ENCODE measurements at places on chromosomes 1 and 21.

DNA sequence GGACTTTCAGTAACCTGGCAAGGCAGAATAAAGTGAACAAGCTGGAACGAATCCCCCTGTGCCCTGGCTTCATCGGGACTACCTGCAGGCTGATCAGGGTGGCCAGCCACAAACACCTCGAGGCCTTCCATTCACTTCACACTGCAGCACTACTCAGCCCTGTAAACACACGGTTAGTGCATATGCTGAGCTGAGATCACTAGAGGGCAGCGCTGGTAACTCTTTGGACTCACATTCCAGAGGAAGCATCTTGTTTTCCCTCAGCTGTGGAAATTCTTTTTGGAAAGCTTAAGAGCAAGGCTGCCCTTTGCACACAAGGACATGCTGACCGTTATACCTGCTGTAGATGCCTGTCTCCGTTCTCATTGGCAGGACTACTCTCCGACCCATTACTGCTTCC, 32.1 kb downstream of the PCSK9 start:
- no peak for DNase-seq

DNA sequence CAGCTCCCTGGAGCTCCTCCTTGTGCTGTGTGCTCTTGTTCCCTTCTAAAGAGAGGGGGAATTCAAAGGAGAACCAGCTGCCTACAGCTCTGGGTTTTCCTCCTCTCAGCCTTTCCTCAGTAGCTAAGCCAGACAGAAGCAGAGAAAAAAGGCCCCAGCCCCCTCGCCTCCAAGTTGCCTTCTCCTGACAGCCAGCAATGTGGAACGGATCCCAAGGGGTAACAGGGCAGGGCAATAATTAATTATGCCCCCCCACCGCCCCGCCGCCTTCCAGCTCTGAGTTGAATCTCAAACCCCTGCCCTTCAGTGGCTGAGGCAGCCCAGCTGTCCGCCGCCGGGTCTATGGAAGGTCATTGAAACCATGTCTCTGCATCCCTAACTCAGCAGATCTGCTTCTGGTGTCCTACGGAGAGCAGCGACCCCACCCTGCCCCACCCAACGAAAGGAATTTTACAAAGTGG, 69.0 kb upstream of the GOLT1A start:
- DNase-seq = no peak

DNA sequence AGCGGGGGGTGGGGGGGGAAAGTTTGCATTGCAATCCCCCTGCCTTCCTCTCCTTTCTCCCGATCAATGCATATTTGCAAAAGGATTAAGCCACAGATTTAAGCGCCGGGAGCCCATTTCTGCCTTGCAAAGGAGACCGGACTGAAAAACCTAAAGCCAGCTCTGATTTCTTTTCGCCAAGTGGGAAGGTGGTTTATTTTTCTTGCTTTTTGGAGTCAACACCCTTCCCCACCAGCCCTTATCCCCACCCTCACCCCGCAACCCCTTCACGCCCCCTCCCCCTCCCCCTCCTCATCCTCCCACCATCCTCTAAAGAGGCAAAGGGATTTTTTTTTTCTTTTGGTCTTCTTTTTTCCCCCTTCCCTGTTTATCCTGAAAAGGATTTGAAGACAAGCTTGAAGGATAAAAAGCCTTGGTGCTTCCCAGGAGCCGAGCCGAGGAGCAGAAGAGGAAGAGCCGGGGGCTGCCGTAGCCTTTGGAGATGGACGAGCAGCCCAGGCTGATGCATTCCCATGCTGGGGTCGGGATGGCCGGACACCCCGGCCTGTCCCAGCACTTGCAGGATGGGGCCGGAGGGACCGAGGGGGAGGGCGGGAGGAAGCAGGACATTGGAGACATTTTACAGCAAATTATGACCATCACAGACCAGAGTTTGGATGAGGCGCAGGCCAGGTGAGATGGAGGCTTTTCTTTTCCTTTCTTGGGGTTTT, 513 bp downstream of the PBX1 start:
- no peak for DNase-seq

GRCh38 chr1:171909711-171910110, 68.4 kb downstream of the DNM3 start:
- no peak for DNase-seq

- no peak for DNase-seq
Measured at GRCh38 chr21:21675601-21676000, 677.4 kb downstream of the NCAM2 start.

- no peak for DNase-seq
Measured at GRCh38 chr1:219847215-219847855, 81.0 kb downstream of the SLC30A10 start.

- no peak for DNase-seq
Measured at GRCh38 chr1:155909894-155910293, 1.3 kb downstream of the RIT1 start.

GRCh38 chr1:145908653-145909052, 1.2 kb downstream of the ITGA10 start:
- DNase-seq = no peak

- DNase-seq = no peak
Measured at GRCh38 chr1:32151319-32151787, 28.1 kb upstream of the TXLNA start.

DNA sequence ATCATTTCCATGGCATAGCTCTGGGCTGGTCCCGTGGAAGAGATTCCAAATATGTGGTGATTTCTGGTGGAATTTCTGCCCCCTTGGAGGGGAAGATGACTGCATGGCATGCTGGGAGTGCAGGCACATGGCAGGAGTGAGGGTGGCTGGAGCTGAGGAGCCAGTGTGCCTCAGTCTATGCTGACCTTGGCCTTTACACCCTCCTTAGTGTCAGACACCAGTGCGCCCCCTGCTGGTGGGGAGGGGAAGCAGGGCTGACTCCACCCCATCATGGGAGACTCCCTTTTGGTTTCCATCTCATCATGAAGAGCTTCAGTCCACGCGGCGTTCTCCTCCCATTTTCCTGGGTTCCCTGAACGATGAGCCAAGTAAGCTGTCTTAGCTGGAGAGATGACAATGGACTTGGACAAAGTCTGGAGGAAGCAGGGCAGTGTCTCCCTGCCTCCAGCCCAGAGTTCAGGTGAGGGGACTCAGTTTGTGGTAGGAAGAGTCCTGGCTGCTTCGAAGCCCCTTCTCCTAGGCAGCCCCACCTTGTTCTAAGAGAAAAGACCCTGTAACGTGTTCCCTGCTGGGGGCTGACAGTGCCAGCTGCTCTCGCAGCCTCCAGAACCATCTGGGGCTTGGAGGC, 10.3 kb downstream of the ALX3 start:
- DNase-seq = peak; percentile 15

- DNase-seq = no peak
Measured at GRCh38 chr1:190243056-190243455, 234.6 kb downstream of the BRINP3 start.

Data from GM12864 (cell line).